ENCODE measurements at places on chromosomes 5 and 9. TPM values are rescaled to one million over a fixed set of nuclear protein-coding genes. Genes with fewer than 3 reads are reported as not detected.

- DNase-seq, result no peak
Measured at GRCh38 chr5:123264394-123264793, 158.8 kb downstream of the CEP120 start.

- peak; percentile 26 for DNase-seq
Measured at GRCh38 chr5:35857606-35858205, 1.0 kb downstream of the IL7R start.

DNA sequence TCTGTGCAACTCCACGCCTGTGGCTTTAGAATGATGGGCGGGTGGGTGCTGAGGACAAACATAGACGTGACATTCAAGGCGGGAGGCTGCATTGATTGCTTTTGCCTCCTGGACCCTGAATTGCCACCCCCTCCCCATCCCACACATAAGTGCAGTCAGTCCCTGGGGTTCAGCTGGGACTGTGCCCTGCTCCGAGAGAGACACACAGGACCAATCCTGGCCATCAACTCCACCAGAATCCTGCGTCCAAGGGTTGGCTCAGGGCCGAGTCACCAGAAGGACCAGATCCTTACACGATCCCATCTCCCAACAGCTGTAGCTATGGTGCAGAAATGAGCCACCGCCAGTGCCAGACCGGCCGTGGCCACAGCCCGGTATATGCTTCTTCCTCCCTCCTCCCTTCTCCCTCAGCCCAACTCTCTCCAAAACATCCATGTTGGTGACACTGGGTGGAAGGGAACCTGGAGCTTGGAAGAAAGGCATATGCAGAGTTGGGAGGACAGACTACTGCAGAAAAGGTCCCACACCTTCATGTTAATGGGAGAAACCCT is 27.4 kb downstream of the IRX2 start:
- DNase-seq, result no peak

DNA sequence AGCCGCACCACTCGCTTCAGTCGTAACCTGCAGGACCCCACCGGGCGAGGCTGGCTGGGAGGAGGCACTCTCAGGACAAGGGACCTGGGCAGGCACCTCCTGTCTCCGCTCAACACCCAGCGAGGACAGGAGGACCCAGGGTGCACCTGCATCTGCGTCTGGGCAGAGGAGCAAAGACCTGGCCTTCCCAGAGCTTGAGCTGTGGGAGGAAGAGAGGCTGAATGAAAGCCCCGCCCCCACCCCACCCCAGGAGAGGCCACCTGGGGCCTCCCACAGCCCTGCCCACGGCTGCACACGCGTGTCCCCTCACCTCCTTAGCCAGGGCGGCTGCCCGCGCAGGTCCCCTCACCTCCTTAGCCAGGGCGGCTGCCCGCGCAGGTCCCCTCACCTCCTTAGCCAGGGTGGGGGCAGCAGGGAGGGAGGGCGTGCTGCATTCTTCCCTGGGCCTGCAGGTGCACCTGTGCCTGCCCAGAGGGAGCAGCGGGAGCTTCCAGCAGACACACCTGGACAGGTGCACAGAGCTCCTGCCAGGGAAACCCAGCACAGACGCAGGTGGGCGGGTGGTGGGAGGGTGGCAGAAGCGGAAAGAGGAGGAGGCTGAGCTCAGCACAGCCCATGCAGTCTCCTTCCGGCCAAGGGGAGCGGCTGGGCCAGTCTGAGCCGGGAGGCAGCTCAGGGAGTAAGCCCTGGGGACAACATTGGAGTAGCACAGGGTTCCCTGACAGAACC is 18.5 kb upstream of the SLC12A7 start:
- no peak for DNase-seq

- DNase-seq, result no peak
Measured at GRCh38 chr5:140690376-140690932, 716 bp downstream of the HARS1 start.

The LCN6 gene
- polyA plus RNA-seq, result not detected

GRCh38 chr5:134079748-134080581 is 34.5 kb upstream of the TCF7 start:
- DNase-seq, result no peak

The UGT3A2 gene
- polyA plus RNA-seq, result not detected

GRCh38 chr5:4058899-4059298 is 463.3 kb downstream of the IRX1 start:
- no peak for DNase-seq

DNA sequence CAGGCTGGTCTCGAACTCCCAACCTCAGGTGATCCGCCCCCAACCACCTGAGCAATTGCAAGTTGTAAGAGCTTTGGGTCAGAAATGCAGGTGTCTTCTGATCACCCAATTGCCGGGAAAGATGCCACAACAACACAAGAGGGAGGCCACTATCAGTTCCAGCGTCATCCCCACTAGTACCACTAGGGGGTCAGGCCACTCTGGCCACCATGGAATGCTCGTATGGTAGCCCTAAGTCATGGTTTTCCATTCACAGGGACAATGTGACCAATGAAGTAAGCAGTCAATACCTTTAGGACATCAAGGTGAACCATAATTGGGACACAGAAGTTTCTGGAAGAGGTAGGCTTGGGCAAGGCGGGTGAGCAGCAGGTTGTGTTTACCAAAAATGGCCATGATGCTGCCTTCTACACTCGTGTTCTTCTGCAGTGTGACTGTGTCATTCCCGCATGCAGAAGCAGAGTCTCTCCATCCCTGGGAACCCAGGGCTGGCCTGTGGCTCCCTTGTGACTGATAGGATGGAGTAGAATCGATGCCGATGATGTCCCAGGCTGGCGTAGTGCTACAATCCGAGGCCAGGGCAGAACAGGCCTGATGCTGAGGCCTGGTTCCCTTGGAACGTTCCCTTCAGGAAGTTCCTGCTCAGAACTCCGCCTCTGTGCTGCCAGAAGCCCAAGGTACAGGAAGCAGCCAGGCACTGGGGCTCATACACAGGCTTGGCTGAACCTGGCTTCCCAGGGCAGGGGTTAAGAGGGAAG is 42.2 kb upstream of the ANKRD33B start:
- no peak for DNase-seq

The CLK4 gene
- polyA plus RNA-seq, result 30.7 TPM

- DNase-seq, result no peak
Measured at GRCh38 chr5:10559871-10560270, 4.0 kb upstream of the ANKRD33B start.

GRCh38 chr9:107251756-107252322 is 31.2 kb upstream of the RAD23B start:
- DNase-seq, result peak; percentile 83

DNA sequence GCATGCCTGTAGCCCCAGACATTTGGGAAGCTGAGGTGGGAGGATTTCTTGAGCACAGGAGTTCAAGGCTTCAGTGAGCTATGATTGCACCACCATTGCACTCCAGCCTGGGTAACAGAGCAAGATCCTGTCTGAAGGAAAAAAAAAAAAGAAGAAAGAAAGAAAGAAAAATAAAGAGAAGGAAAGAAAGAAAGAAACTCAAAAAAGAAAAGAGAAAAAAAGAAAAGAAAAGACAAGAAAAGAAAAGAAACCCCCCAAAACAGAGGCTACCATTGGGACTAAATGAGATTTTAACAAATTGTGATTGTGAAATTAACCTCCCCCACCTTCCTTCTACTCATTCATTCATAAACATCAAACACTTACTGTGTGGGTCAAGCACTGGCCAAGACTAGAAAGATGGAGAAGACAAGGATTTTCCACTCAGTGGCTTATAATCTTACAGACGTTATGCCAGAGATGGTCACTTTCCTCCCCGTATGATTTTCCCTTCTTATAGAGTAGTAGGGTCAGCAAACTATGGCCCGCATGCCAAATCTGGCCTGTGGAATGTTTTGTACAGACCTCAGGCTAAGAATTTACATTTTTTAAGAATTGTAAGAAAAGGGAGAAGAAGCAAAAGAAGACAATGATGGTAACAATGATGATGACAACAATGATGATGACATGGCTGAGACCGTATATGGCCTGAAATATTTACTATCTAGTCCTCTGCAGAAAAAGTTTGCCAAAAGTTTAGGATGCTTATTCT is 1.1 kb upstream of the FYB1 start:
- no peak for DNase-seq

GRCh38 chr5:176611435-176611834 is 1.5 kb upstream of the GPRIN1 start:
- DNase-seq, result peak; percentile 69

DNA sequence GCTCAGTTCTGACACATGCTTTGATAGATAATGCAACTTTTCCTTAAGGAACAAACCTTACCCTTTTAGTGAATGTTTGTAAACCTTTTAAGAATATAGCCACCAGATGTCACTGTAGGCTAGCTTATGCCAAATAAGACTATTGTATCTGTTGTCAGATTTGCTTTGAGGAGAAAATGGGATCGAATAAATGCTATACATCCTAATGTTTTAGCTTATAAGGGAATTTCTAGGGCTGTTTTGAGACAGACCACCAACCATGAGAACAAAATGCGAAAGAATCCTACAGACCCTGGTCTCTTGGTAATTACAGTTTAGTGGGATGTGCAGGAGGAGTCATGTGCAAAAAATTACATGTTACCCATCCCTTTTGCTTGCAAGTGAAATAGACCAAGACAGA is 127.6 kb upstream of the NMUR2 start:
- DNase-seq, result no peak

DNA sequence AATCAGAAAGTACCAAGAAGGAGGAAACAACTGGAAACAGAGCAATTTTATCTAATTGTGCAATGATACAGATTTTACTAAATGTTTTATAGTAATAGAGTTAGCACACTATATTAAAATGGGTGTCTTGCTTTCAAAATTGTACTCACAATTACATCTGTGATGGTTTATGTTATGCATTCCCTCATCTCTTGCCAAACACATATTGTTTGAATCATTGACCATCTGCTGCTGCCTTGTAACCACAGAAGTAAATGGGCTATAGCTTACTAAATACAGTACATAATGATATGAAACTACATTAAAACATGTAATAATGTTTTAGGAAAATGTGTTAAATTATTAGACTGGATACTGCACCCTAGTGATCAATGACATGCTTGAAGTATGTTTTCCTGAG is 158.1 kb downstream of the SLC25A46 start:
- peak; percentile 56 for DNase-seq

- DNase-seq, result no peak
Measured at GRCh38 chr9:101840694-101841188, 102.3 kb upstream of the GRIN3A start.

- no peak for DNase-seq
Measured at GRCh38 chr5:159088371-159088770, 11.3 kb downstream of the EBF1 start.

DNA sequence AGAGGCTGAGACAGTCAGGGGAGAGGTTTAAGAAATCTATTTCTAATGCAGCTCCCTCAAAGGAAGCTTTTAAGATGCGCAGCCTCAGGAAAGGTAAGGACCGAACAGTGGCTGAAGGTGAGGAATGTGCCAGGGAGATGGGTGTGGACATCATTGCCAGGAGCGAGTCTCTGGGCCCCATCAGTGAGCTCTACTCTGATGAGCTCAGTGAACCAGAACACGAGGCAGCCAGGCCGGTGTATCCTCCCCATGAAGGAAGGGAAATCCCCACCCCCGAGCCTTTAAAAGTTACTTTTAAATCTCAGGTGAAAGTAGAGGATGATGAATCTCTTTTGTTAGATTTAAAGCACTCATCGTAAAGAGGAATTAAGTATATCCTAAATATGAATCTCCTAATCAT is 8.2 kb downstream of the CAVIN4 start:
- no peak for DNase-seq

The TAF11L10 gene
- not detected for polyA plus RNA-seq

The LCN12 gene
- not detected for polyA plus RNA-seq

GRCh38 chr5:149852641-149853330 is 91.8 kb downstream of the PDE6A start:
- DNase-seq, result peak; percentile 46

DNA sequence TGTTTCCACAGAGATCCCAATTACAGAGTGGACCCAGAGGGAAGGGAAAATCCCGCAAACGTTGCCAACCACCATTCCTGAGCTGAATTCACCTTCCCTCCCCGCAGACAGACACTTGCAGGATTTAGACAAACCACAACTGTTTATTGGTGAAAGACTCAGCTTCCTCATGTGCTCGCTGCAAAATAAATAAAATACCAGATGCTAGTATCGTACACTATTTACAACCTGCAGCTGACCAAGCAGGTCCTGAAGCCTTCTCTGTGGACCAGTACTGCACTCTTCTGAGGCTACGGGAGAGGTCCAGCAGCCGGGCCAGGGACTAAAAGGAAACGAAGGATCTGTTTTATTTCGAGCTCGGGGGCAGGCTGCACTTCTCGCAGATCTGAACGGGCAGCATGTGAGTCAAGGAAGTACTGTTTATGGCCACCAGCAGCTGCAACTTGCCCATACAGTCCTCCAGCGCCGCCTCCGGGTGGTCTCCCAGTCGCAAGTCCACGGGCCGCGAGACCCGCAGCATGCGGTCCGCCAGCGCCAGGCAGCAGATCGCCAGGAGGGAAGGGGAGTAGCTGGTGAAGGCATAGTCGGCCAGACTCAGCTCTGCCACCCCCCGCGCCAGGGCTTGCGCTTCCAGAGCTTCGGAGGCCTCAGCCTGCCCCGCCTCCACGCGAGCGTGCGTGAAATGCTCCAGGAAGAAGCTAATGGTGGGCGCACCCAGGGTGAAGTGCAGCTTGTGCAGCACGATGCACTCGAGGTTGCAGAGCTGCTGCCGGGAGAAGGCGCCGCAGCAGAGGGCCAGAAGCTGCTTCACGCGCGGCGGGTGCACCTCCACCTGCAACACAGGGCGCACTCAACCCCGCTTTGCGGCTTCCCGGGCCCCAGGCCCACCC is 2.1 kb downstream of the CCNO start:
- no peak for DNase-seq

The GMCL2 gene
- not detected for polyA plus RNA-seq

The NME5 gene
- 0.43 TPM for polyA plus RNA-seq

GRCh38 chr5:59097116-59097515 is 514.2 kb downstream of the RAB3C start:
- DNase-seq, result no peak

All from AG04450 (cell line).